ENCODE measurements at places on chromosomes 4 and X. TPM values are rescaled to one million over a fixed set of nuclear protein-coding genes. Genes with fewer than 3 reads are reported as not detected.
A peak's percentile ranks its signal among the peaks of the same experiment; 100 is the strongest.

DNA sequence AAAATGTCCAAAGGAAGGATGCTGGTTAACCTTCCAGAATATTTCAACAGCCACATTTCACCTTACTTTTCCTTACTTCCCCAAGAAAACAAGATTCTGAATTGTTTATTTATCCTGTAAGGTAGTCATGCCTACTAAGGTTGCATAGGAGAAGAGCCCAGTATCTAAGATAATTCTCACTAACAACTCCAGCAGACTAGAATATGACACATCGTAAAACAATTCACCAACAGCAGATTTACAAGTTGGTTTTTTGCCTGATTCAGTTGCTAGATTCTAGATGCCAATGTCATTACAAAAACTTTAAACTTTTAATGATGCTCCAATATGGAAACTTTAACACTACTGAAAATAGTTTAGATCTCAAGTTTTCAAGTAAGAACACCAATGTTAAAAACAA lies 176.4 kb downstream of the IL13RA2 start:
- no peaks in the 10 kb centered on the region for H3K27me3 ChIP-seq
- no peak overlapping the region for H3K4me3 ChIP-seq
- H3K27ac ChIP-seq: no peak overlapping the region

- no peaks in the 10 kb centered on the region for H3K27me3 ChIP-seq
- H3K4me1 ChIP-seq: no peaks in the 10 kb centered on the region
These were observed 230.5 kb upstream of the PRKX start for GRCh38 chrX:3943965-3944364.

DNA sequence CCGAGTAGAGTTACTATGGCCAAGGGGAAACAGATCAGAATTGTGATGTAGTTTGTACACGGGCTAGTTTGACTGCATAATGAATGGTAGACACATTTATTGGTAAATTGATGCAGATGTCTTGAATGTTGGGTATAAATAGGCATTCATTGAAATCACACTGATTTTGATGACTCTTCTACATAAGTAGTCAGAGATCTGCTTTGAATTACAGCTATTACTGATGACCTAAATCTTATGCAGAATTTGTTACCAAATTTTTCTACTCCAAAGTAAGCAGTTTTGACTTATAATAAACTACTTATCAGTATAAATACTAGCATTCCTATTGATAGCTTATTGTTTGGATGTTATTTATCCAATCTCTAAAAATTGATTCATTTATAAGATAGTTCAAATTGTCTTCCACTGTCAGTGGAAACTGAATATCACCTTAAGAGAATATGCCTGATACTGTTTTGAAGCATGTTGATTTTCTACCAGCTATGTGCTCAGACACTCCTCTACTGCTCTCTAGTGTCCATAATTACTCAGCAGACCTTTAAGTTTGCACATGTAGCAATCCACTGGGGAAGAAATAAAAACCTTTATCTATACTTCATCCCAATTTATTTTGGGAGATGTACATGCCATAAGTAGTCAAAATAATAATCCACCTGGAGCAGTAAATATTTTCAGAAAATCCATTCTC lies 120.3 kb downstream of the RASL11B start:
- no peak overlapping the region for H3K4me3 ChIP-seq
- H3K27me3 ChIP-seq: no peaks in the 10 kb centered on the region
- no peaks in the 10 kb centered on the region for H3K36me3 ChIP-seq

GRCh38 chr4:182286035-182286434 lies 42.8 kb downstream of the TENM3 start:
- no peak for DNase-seq
- H3K4me3 ChIP-seq: no peak overlapping the region
- H3K36me3 ChIP-seq: no peaks in the 10 kb centered on the region
- no peaks in the 10 kb centered on the region for H3K4me1 ChIP-seq

- no peaks in the 10 kb centered on the region for H3K36me3 ChIP-seq
- no peaks in the 10 kb centered on the region for H3K27me3 ChIP-seq
- no peak overlapping the region for H3K4me3 ChIP-seq
- H3K4me1 ChIP-seq: no peaks in the 10 kb centered on the region
- no peak for DNase-seq
These were observed 13.6 kb downstream of the FTHL17 start for GRCh38 chrX:31058284-31058683.

DNA sequence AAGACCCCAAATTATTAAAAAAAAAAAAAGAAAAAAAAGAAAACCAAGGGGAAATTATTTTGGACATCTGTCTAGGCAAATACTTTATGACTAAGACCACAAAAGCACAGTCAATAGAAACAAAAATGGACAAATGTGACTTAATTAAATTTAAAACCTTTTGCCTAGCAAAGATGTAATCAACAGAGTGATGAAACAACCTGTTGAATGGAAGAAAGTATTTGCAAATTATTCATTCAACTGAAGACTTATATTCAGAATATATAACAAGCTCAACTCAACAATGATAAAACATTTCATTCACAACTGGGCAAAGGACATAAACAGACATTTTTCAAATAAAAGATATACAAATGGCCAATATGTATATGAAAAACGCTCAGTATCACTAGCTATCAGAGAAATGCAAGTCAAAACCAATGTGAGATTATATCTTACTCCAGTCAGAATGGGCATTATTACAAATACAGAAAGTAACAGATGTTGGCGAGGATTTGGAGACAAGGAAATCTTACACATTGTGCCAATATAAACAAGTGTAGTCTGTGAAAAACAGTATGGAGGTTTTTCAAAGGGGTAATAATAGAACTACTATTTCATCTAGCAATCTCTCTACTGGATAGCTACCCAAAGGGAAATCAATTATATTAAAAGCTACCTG lies 67.1 kb downstream of the FAAH2 start:
- no peaks in the 10 kb centered on the region for H3K27me3 ChIP-seq
- DNase-seq: no peak
- H3K27ac ChIP-seq: no peak overlapping the region

DNA sequence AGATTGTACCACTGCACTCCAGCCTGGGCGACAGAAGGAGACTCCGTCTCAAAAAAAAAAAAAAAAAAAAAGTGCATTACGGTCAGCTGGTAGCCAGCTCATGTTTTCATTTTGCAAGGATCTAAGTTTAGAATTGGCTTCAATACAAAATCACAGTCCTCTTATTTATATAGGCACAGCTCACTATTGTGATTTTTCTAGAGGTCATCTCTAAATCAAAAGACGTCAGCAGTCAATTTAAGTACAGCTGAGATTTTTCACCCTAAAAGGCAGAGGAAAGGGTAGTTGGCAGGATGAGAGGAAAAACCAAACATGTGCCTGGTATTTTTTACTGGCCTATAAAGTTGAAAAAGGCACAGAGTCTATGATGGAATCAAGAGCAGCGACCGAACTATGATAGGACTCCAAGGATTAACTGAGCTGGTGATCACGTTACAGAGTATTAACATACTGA lies 30.8 kb downstream of the ASB5 start:
- peaks cover 21% of the 10 kb centered on the region for H3K4me1 ChIP-seq
- peak overlapping the region; percentile 86 for H3K27ac ChIP-seq
- H3K27me3 ChIP-seq: no peaks in the 10 kb centered on the region
- DNase-seq: peak; percentile 14
- no peaks in the 10 kb centered on the region for H3K36me3 ChIP-seq

GRCh38 chr4:94813221-94813620 lies 55.5 kb downstream of the BMPR1B start:
- no peak for DNase-seq
- no peaks in the 10 kb centered on the region for H3K4me1 ChIP-seq
- H3K27ac ChIP-seq: no peak overlapping the region
- H3K4me3 ChIP-seq: no peak overlapping the region
- H3K27me3 ChIP-seq: peaks cover 13% of the 10 kb centered on the region

GRCh38 chr4:112926819-112927218 lies 122.6 kb upstream of the ANK2 start:
- H3K27me3 ChIP-seq: no peaks in the 10 kb centered on the region
- no peak overlapping the region for H3K4me3 ChIP-seq
- peaks cover 22% of the 10 kb centered on the region for H3K4me1 ChIP-seq
- no peaks in the 10 kb centered on the region for H3K36me3 ChIP-seq

DNA sequence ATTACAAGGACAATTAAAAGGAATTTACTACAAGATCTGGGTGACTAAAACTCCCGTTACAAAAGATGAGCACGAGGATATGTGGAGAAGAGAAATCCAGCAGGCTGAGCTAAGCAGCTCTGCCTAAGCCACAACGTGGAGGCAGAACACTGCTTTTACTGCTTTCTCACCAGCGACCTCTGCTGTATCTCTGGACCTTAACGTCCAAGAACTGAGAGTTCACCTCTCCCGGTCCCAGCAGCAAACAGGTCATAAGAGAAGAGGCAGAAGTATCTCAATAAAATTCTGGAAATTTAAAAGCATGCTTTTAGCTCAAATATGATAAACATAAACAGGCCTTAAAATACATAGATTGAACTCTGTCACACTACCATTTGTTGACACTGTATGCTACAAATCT lies 81.0 kb downstream of the ADGRA3 start:
- no peaks in the 10 kb centered on the region for H3K27me3 ChIP-seq
- H3K4me1 ChIP-seq: no peaks in the 10 kb centered on the region
- no peak overlapping the region for H3K27ac ChIP-seq
- DNase-seq: peak; percentile 23

- no peaks in the 10 kb centered on the region for H3K4me1 ChIP-seq
- H3K27ac ChIP-seq: no peak overlapping the region
- H3K4me3 ChIP-seq: no peak overlapping the region
- H3K36me3 ChIP-seq: no peaks in the 10 kb centered on the region
- H3K27me3 ChIP-seq: no peaks in the 10 kb centered on the region
These were observed 7.1 kb downstream of the SLC25A31 start for GRCh38 chr4:127737295-127737694.

DNA sequence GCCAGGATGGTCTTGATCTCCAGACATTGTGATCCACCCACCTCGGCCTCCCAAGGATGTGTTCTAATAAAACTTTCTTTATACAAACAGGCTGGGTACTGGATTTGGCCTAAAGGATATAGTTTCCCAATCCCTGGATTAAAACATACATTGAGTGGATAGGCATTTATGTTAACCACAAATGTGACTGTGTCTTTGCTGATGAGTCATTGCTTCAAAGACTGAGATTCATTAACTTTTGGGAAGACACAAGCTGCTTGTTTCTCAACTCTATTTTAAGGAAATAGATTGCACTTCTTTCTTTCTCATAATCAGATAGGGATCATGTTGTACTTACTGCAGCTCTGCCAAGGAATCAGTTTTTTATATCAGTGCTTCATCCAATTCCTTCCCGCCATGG lies 131.3 kb upstream of the AGA start:
- H3K36me3 ChIP-seq: no peaks in the 10 kb centered on the region
- no peak overlapping the region for H3K27ac ChIP-seq

The SCML1 gene
- 4.9 TPM for total RNA-seq

The S100P gene
- total RNA-seq: not detected

The PABPC4L gene
- total RNA-seq: 0.93 TPM

The SSX2 gene
- total RNA-seq: not detected

The NIPAL1 gene
- 0.31 TPM for total RNA-seq

The CXCL9 gene
- 0.41 TPM for total RNA-seq

Measured in heart right ventricle (tissue), 16 donors.